ENCODE measurements at places on chromosomes 4 and X. TPM values are rescaled to one million over a fixed set of nuclear protein-coding genes. Genes with fewer than 3 reads are reported as not detected.

DNA sequence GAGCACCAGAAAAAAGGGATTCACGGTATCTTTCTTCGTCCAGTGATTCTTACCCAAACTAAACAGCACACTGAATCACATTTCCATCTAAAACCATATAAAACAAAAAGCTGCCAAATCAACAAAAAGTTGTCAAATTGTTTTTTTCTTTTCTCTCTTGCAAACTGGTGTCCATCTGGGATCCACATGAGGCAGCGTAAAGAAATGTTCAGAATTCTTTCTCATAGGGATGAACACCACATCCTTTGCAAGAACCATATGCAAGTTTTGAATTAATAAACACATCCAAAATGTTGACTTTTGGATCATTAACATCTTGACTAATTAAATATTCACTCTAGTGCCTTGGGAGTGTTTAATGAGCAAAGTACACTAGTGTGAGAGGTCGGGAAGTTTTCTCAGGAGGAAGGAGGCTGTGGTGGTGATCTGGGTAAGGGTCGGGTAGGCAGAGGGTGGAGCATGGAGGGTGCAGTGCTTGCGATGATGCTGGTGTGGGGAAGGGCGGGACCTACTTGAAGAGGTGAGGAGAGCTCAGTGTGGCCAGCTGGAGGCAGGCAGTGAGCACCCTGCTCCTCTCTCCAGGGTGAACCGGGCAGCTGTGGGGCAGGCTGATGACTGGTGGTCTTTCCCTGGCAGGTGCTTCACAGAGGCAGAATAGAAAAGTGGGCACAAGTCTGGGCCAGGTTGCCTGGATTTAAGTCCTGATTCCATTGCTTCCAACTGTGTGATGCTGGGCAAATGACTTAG, 72.8 kb downstream of the NSUN7 start:
- H3K4me1 ChIP-seq, result no peaks in the 10 kb centered on the region
- H3K36me3 ChIP-seq, result peaks cover 45% of the 10 kb centered on the region
- no peak overlapping the region for H3K27ac ChIP-seq
- DNase-seq, result no peak
- H3K4me3 ChIP-seq, result no peak overlapping the region
- no peaks in the 10 kb centered on the region for H3K27me3 ChIP-seq

DNA sequence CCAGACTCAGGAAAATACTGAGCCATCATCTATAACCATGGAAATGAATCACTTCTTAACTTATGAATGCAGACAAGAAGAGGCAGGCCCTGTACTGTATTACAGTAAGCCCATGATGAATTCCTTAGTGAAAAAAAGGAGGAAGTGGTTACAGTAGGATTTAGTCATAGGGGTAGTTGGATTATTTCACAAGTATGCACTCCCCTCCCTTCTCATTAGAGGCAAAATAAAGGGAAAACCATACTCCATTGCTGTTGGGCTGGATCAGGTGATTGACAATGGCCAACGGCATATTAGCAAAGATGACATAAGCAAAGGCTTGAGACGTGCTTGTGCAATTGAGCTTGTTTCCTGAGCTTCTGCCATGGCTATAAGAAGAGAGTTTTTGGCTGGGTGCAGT, 181.1 kb upstream of the PRPS2 start:
- no peaks in the 10 kb centered on the region for H3K4me1 ChIP-seq
- H3K27ac ChIP-seq, result no peak overlapping the region
- H3K27me3 ChIP-seq, result no peaks in the 10 kb centered on the region

The GLRA3 gene
- 0.11 TPM for total RNA-seq

GRCh38 chr4:4247696-4248028, 361 bp downstream of the TMEM128 start:
- DNase-seq, result no peak
- peaks cover 14% of the 10 kb centered on the region for H3K4me1 ChIP-seq
- peaks cover 8% of the 10 kb centered on the region for H3K27me3 ChIP-seq
- H3K36me3 ChIP-seq, result peaks cover 26% of the 10 kb centered on the region

GRCh38 chrX:68682790-68683189, 35.3 kb downstream of the STARD8 start:
- no peaks in the 10 kb centered on the region for H3K36me3 ChIP-seq
- peaks cover 61% of the 10 kb centered on the region for H3K4me1 ChIP-seq
- H3K27ac ChIP-seq, result no peak overlapping the region
- peaks cover 8% of the 10 kb centered on the region for H3K27me3 ChIP-seq
- H3K4me3 ChIP-seq, result no peak overlapping the region

- H3K27me3 ChIP-seq, result no peaks in the 10 kb centered on the region
- H3K4me1 ChIP-seq, result peaks cover 38% of the 10 kb centered on the region
- DNase-seq, result no peak
- H3K4me3 ChIP-seq, result peak overlapping the region; percentile 94
Measured at GRCh38 chrX:46757052-46757451, 1.9 kb downstream of the SLC9A7 start.

The KCND1 gene
- 4.9 TPM for total RNA-seq

- peaks cover 32% of the 10 kb centered on the region for H3K4me1 ChIP-seq
- no peaks in the 10 kb centered on the region for H3K27me3 ChIP-seq
- H3K4me3 ChIP-seq, result no peak overlapping the region
- no peaks in the 10 kb centered on the region for H3K36me3 ChIP-seq
- peak overlapping the region; percentile 18 for H3K27ac ChIP-seq
Measured at GRCh38 chr4:120672076-120672475, 250.4 kb downstream of the PRDM5 start.

The F9 gene
- total RNA-seq, result 0.18 TPM

DNA sequence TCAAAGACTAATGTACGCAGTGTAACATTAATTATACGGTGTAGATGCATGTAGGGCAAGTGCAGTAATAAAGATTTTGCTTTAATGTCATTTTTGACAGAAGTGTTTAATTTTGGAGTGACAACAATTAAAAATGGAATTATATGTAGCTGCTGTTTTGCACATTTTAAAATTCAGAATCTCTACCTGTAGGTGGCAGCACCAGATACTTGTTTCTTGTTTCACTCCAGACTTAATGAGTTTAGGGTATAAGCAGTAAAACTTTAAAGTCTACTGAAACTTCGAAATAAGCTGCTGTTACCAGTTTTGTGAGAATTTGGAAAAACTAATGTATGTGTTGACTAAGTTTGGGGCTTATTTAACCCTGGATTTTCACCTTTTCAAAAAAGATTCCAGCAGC, 144.9 kb downstream of the POLA1 start:
- H3K27ac ChIP-seq, result no peak overlapping the region
- no peak overlapping the region for H3K4me3 ChIP-seq
- DNase-seq, result no peak
- H3K27me3 ChIP-seq, result no peaks in the 10 kb centered on the region
- H3K4me1 ChIP-seq, result peaks cover 6% of the 10 kb centered on the region

- H3K27me3 ChIP-seq, result peaks cover 48% of the 10 kb centered on the region
- no peak for DNase-seq
- no peak overlapping the region for H3K4me3 ChIP-seq
- H3K36me3 ChIP-seq, result peaks cover 19% of the 10 kb centered on the region
Measured at GRCh38 chrX:103415068-103415467, 38.7 kb downstream of the BEX3 start.

The KDR gene
- total RNA-seq, result 87.2 TPM

GRCh38 chr4:102627831-102628523, 126.8 kb downstream of the NFKB1 start:
- H3K4me3 ChIP-seq, result no peak overlapping the region
- no peaks in the 10 kb centered on the region for H3K27me3 ChIP-seq
- H3K4me1 ChIP-seq, result peaks cover 13% of the 10 kb centered on the region
- H3K27ac ChIP-seq, result no peak overlapping the region

The MSANTD1 gene
- 0.99 TPM for total RNA-seq

The SYN1 gene
- 7.1 TPM for total RNA-seq

Measured in WTC11 (cell line).